ENCODE measurements at places on chromosomes 5 and 9. TPM values are rescaled to one million over a fixed set of nuclear protein-coding genes. Genes with fewer than 3 reads are reported as not detected.

DNA sequence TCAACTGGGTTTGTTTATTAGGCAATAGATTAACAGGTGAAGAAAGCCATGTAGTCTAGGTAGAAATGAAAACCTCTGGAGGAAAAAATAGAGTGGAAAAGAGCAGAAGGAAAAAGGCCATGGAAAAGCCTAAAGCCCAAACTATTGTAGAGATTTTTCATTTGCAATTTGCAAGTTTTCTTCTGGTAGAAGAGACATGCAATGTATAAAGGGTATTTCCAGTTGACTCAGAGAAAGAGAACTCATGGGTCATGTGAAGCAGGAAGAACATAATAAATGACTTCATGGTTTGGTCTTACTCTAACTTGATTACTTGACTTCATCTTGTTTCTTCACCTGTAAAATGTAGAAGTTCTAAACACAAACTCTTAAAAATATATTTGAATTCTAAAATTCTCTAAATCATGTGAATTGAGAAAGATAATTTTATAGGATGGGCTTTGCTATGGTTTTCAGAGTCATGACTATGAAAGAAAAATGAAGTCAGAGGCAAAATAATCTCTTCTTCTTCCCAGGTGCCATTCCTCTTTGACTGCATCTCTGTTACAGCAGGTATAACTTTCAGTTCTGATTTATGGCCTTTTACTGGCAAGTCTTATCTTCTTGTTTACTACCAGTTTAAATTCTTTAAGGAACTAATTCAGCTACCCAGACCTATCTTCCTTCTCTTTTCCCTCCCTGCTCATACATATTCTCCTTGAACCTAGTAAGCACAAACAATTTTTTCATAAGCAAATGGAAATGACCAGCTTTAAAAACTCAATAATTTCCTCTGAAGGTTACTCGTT is 47.7 kb upstream of the TMC1 start:
- DNase-seq: no peak

The PPP3R2 gene
- not detected for total RNA-seq

- no peak for DNase-seq
These were observed 588 bp upstream of the ZBED3 start for GRCh38 chr5:77087484-77088261.

DNA sequence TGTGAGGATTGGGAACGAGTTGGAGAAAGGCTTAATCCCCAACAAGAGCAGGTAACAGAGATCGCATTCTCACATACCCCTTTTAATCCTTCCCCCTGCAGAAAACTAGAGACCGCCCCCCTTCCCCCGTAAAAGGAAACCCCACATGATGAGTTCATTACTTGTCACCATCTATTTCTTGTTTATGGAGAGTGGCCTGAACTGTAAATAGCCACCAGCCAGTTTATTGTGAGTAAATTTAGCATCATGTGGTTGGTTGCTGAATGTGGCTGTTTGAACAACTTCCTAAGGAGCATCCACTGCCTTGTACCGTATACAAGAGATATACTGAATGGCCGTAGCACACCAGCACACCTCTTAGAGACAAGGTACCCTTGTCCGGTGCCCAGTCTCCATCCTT is 62.1 kb downstream of the TJP2 start:
- no peak for DNase-seq

GRCh38 chr9:126031116-126031515 is 283.9 kb downstream of the PBX3 start:
- DNase-seq: no peak

The GGTA1 gene
- total RNA-seq: not detected

The PSAT1 gene
- total RNA-seq: 174 TPM

DNA sequence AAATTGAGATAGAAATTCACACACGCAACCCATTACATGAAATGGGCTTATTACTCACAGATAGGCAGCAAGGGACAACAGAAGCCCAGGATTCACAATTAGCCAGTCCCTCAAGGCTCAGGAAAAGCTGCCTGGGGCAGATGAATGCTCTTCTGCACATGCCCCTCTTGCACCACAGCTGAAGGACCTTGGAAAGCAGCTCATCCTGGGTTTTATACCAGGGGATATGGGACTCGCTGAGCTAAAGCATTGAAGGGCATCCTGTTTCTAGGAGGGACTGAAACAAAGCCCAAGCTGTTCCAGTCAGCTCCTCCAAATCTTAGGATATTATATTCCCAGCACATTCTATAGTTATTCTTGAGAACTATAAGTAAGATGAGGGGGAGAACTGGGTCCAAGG is 15.7 kb upstream of the TTC1 start:
- no peak for DNase-seq

- DNase-seq: no peak
These were observed 305.8 kb upstream of the SMARCA2 start for GRCh38 chr9:1709347-1709746.

DNA sequence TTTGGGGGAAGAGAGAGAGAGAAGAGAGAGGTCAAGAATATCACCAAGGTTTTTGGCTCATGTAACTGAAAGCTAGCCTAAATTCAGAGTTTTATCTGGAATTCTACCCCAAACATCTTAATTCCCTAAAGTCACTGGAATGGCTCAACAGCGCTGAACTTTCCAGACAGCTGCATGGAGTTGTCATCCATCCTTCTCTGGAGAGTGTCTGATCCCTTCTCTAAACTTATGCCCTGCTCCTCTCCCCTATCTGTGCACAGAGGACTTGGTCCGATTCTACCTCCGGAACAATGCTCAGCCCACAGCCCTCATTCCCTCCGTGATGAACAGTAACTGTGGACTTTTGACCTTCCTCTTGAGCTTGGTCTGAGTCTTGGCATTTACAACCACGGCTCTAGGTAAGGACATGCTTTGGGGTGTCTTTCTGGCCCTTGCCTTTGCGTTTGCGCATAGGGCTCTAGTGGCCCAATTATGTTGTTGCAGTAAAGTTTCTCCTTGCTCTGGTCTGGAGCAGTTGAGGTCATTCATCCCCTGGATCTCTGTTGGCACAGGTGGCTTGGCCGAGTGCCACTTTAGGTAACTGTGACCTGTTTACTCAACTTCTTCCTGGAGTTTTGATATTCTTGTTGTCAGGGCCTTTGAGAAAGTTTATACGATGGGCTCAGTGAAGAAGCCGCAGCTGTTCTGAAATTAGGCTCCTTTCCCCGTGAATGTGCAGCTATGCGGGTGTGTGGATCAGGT is 18.3 kb upstream of the CD180 start:
- no peak for DNase-seq

The IL4 gene
- total RNA-seq: not detected

The LCN12 gene
- not detected for total RNA-seq

GRCh38 chr5:148730270-148730669 is 75.9 kb upstream of the HTR4 start:
- peak; percentile 71 for DNase-seq

The FREM1 gene
- total RNA-seq: 0.05 TPM

GRCh38 chr9:118940473-118940872 is 428.8 kb downstream of the BRINP1 start:
- no peak for DNase-seq

- no peak for DNase-seq
These were observed 46.5 kb downstream of the ACTL7B start for GRCh38 chr9:108809269-108809668.

GRCh38 chr9:107639426-107639825 is 149.9 kb upstream of the KLF4 start:
- DNase-seq: no peak

- DNase-seq: peak; percentile 26
These were observed 12.6 kb downstream of the UNC5A start for GRCh38 chr5:176822793-176823481.

The PIP5K1B gene
- not detected for total RNA-seq

- DNase-seq: no peak
These were observed 13.0 kb upstream of the OSMR start for GRCh38 chr5:38832810-38833209.

The EPB41L4A gene
- total RNA-seq: not detected

DNA sequence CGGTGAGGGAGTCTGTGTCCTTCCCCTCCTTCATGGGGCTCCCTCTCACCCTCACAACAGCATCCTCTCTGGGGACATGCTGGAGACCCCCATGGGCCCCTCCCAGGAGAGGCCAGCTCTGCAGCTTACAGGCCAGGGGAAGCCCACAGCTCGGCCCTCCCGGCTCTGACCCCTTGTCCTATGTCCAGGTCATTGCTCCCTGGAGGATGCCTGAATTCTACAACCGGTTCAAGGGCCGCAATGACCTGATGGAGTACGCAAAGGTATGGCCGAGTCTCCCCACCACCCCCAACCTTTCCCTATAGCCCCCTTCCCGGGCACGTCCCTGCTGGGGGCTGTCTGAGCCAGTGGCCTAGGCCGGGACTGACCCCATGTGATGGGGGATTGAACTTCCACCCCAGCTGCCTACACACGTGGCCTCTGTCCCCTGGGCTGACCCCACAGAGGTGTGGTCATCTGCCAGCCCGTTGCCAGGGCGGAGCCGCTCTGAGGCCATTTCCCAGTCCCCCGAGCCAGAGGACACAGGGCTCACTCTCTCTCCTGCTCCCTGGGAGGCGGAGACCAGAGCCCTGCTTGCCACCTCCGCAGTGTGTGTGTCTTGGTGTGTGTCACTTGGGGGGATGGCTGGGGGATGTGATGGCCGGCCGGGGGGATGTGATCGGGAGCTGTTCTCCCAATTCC is 21.9 kb downstream of the ASS1 start:
- DNase-seq: no peak

The CTXN3 gene
- not detected for total RNA-seq

All from HT1080 (cell line).